ENCODE measurements at places on chromosomes 6 and 20. TPM values are rescaled to one million over a fixed set of nuclear protein-coding genes. Genes with fewer than 3 reads are reported as not detected.

The SLC17A9 gene
- total RNA-seq, result 0.47 TPM

The TBXT gene
- total RNA-seq, result not detected

The MYT1 gene
- total RNA-seq, result 0.11 TPM

The EYA2 gene
- total RNA-seq, result 0.63 TPM

The C6orf163 gene
- 1.6 TPM for total RNA-seq

The HLA-DQA1 gene
- total RNA-seq, result 5.4 TPM

The PAK5 gene
- not detected for total RNA-seq

The HRH3 gene
- total RNA-seq, result not detected

The DEK gene
- total RNA-seq, result 54.0 TPM

The OXT gene
- not detected for total RNA-seq

The RIPOR3 gene
- 6.5 TPM for total RNA-seq

The GTSF1L gene
- not detected for total RNA-seq

The C6orf15 gene
- not detected for total RNA-seq

The HLA-DRB1 gene
- 26.4 TPM for total RNA-seq

- no peak for DNase-seq
Measured at GRCh38 chr6:37524025-37524969, 24.6 kb upstream of the CCDC167 start.

- no peak for DNase-seq
Measured at GRCh38 chr6:113178349-113178748, 678.8 kb upstream of the MARCKS start.

DNA sequence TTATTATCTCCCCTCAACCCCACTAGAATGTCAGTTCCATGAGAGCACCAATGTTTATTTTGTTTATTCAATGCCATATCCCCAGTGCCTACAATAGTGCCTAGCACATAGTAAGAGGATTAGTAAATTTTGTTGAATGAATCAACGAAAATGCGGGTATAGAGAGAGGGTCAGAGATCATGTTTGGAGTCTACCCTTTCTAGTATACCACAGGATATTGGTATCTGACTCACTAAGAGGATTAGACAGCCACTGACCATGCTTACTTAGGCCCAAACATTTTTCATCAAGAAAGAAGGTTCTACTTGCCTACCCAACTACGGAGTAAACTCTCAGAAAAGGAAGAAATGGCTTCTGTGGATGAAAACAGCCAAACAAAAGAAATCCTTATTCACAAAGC, 356.8 kb downstream of the BTBD9 start:
- no peak for DNase-seq

- DNase-seq, result no peak
Measured at GRCh38 chr6:169370666-169371343, 117.2 kb upstream of the THBS2 start.

- DNase-seq, result no peak
Measured at GRCh38 chr6:144259986-144260385, 25.1 kb upstream of the UTRN start.

GRCh38 chr6:128417698-128418097, 102.7 kb downstream of the PTPRK start:
- no peak for DNase-seq

- no peak for DNase-seq
Measured at GRCh38 chr20:3378138-3378537, 29.3 kb downstream of the DNAAF9 start.

- no peak for DNase-seq
Measured at GRCh38 chr6:4776493-4777393, 539 bp downstream of the CDYL start.

DNA sequence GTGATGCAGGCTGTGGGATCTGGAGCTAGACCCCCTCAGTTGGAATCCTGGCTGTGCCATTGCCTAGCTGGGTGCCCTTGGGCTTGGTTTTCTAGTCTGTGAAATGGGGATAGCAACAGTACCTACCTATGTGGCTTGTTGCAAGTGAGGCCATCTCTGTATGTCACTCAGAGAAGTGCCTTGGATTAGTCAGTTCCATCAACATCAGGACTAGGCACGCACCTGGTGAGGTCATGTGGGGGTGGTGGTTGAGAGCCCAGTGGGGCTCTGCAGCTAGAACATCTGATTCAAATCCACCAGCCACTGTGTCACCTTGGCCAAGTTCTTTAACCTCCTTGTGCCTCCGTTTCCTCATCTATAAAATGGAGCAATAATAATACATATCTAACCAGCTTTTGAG, 12.5 kb downstream of the TCF15 start:
- no peak for DNase-seq

GRCh38 chr6:18388271-18388670, 1.1 kb downstream of the RNF144B start:
- no peak for DNase-seq

DNA sequence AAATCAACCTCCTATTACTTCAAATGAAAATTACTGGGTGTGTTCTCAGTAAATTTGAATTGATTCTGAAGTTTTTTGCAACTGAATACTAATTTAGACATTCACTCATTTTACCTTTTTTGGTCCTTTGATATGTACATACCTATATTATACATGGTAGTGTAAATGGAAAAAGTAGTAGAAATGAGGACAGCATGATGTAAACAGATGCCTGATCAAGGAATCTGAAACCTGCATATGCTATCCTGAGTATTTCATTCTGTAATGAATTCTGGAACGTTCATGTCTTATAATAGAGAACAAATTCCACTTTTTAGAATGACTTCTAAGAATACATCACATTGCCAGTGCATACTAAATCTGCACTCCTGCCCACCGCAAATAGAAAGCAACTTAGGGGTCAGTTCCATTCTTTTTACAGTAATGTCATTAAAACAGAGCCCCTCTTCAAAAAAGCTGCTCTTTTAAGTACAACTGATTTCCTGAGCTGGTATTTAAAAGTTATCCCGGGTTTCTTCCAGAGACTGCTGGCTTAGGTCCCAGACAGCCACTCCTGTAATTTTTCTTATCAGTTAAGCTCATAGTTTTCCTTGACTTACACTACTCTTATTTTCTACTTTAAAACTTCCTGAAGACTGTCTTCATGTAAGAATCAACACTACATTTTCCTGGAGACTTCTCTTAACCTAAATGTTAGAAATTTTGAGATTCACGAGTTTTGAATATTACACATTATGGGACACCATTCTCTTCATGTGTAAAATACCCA, 48.4 kb downstream of the MAP3K7 start:
- no peak for DNase-seq

DNA sequence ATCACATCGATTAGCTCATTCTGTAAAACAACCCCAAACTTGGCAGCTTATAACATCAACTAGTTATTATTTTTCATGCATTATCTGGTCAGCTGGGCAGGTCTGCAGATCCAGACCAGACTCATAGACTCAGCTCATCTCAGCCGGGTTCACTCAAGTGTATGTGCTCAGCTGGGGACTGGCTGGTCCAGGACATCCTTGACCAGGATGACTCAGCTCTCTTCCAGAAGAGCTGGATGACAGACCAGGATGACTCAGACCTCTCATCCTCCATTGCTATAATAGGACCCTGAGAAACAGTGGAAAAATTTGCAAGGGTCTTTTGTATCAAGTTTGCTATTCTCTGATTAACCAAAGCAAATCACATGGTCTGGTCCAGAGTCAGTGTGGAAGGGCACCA, 312.5 kb upstream of the PLCB4 start:
- DNase-seq, result no peak

DNA sequence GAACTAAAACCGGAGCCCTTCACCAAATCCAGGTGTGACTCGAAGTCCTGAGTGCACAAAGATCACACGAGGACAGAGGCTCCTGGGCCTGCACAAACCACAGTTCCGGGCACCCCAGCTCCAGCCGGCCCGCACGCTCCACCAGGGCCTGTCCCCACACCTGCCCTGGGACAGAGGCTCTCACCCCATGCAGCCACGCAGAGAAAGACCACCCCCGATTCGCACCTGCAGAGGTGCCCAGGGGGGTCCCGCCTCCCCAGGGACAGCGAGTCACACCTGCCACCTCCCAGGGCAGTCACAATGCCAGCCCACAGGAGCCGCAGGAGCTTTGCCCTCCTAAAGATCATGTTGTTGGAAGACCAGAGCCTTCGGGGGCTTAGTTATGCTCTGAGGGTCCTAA, 25.4 kb upstream of the MRGBP start:
- DNase-seq, result no peak

DNA sequence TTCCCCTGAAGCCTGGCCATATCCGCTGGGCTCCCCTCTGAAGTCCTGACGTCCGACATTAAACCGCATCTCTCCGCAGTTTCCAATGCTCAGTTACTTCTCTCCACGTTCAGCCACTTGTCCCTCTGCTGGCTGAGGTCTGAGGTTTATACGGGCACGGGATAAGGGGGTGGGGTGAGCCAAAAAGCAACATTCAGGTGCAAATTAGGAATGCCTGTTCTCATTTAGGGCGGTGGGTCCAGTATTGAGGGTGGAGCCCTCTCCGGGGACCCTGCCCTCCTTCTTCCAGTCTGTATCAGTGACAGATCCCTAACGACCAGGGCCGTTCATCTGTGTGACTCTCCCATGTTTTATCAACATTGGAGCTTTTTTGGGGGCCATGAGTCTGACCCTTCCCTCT, 1454.4 kb downstream of the HACE1 start:
- no peak for DNase-seq

DNA sequence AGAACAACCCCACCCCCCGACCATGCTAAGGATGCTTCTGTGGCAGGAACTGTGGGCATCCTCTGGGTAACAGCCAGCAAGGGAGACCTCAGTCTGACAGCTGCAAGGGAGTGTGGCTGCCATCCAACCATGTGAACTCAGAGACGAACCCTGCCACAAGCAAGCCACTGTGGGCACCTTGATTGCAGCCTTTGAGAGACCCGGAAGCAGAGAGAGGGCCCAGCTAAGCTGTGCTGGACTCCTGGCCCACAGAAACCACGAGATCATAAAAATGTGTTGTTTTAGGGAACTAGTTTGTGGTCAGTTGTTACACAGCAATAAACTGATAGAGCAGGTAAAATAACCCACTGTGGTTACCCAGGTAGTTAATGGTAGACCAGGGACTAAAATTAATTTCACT, 414.6 kb downstream of the CDH26 start:
- no peak for DNase-seq

GRCh38 chr6:10867952-10868351, 13.9 kb downstream of the GCM2 start:
- DNase-seq, result no peak

DNA sequence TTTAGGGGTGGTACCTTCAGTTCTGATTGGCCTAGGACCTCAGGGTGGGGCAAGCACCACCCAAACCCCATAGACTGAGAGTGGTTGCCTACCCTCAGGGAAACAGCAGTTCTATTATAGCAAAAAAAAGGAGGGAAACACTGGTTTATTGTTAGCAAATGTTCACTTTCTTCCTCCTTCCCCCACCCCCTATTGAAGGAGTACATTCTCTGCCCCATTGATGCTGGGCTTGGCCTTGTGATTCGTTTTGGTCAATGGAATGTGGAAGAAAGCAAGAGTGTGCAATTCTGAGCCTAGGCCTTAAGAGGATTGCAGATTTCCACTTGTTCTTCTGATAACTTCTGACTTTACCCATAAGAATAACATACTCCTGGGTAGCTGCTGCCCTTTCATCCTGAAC, 255.8 kb downstream of the NFATC2 start:
- no peak for DNase-seq

GRCh38 chr6:6314596-6314995, 5.9 kb downstream of the F13A1 start:
- DNase-seq, result no peak

- no peak for DNase-seq
Measured at GRCh38 chr6:72712910-72713309, 91.0 kb downstream of the KCNQ5 start.

GRCh38 chr6:109255946-109256640, 126.2 kb downstream of the CD164 start:
- DNase-seq, result no peak

- no peak for DNase-seq
Measured at GRCh38 chr6:148818939-148819575, 72.2 kb downstream of the UST start.

DNA sequence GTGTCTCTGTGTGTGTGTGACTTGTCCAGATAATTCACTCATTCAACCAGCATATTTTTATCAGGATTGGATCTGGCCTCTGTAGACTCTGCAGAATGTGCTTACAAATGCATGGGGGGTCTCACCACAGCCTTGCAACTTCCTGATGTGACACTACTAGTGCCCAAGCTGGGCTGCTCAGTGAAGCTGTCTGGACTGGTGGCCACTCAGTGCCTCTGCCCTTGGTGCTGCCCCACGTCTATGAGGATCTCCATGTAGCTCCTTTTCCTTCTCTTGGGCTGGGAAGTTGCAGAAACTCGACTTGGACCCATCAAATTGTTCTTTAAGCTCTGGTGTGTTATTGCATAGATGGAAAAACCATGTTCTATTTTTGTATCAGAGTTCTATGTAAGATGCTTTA, 75.8 kb downstream of the NRN1 start:
- no peak for DNase-seq

DNA sequence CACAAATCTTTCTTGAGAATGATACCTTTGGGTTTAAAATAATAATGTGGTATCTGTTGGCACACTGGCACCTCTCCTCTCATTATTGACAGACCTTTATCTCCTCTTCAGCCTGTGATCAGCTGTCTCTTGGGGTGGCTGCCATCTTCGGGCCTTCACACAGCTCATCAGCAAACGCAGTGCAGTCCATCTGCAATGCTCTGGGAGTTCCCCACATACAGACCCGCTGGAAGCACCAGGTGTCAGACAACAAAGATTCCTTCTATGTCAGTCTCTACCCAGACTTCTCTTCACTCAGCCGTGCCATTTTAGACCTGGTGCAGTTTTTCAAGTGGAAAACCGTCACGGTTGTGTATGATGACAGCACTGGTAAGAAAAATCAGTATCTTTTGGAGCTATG, 232.8 kb downstream of the GRIK2 start:
- no peak for DNase-seq

GRCh38 chr20:32917191-32917950, 58.6 kb downstream of the EFCAB8 start:
- no peak for DNase-seq

GRCh38 chr6:80771941-80772340, 665.5 kb downstream of the BCKDHB start:
- DNase-seq, result no peak

DNA sequence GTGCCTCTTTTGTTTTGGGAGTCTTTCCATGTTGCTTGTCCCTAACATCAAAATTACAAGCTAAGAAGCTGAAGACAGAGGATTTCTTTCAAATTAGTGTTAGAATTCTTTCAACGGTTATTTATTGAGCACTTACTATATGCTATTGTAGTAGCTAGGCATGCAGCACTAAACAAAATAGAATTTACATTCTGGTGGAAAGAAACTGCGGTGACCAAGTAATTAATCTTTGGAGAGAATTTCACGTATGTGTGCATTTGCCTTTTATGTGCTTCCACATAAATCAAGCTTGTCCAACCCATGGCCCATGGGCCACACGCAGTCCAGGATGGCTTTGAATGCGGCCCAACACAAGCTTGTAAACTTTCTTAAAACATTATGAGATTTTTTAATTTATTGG, 33.0 kb upstream of the DUSP22 start:
- no peak for DNase-seq

DNA sequence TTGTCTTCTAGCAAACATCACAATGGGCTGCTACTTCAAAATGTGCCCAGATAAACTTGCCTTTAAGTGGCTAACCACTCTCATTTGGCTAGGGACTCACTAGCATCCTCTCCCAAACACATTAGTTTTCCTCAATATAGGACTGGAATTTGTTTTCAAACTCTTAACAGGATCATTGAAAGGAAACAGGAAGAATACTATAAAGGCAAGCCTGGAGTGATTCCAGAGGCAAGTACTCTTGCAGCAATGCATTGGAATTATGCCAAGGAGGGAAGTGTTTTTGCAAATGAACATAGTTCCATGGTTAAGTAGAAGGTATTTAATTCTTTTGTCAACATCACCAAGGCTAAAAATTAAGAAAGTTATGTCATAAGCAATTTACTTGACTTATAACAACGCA, 12.2 kb downstream of the EPHA7 start:
- no peak for DNase-seq
